ENCODE measurements at places on chromosomes 2 and 18.
A peak's percentile ranks its signal among the peaks of the same experiment; 100 is the strongest.

DNA sequence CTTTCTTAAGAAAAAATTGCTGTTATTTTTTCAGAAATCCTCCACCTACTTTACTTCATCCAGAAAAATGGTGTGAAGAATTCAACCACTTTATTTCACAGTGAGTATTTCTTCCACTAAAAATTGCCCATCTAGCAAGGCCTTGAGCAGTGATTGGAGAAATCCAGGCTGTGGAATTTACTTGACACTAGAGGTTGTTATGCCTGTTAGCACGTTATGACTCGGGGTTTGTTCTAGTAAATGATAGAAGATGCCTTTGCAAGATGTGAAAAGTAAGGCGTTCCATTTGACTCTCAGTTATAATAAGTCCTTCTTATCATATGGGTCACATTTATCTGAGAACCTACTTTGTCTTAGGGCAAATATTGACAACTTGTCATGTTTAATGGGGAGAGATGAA, 157.4 kb downstream of the MYO3B start:
- DNase-seq: no peak

DNA sequence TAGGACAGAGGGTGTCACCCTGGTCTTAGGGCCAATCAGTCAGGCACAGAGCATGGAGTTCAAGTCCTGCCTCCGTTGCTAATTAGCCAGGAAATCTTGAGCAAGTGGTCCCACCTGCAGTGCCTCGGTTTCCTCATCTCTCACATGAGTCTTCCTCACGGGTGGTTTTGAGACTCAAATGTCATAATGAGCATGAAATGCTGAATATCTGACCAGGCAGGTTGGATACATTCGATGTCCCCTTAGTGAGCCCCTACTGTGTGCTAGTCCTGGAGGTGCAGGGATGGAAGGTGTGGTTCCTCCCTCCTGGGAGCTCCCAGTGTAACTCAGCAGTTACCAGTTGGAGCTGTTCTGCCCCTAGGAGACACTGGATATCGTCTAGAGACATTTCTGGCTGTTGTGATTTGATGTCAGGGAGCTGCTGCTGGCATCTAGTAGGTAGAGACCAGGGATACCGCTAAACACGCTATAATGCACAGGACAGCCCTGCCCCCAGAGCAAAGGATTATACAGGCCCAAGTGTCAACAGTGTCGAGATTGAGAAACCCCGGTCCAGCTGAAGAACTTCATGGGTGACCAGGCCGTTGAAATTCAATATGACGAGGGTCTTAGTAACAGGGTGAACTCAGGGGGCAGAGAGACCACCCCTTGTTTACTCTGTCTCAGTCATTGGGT, 118.5 kb upstream of the TWIST2 start:
- DNase-seq: no peak

DNA sequence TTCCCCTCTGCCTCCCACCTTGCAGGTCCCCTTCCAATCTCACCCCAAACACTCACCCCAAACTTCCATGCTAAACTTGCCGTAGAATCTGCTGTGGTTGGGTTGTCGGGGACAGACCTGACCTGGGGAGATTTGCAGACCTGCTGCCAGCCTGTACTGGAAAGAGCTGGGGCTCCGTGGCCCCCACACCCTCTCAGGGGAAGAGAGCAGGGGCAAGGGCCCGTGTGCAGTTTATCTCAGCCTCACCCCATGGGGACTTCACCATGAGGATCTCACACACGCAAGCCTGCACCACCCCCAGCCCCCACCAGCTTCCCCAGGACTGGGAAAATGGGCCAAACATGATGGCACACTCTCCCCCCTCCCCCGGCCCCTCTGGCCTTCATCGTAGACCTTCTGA, 30.7 kb downstream of the KCNIP3 start:
- DNase-seq: no peak

DNA sequence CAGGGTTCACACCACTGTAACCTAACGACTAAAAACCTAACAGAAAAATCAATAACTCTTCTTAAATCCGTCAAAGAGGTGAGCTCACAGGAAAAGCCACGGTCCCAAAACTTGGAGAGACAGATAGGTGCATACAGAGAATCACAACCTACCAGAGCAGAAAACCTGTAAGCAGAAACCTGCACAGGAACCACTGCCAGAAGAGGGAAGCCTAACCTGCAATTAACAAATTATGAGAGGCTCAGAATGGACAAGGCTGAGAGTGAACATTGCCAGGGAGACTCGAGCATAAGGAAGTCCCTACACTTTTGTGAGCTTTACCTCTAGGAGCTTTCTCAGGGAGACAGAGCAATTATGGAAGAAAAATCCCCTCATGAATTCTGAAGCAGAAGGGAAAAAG, 156.2 kb upstream of the NETO1 start:
- no peak for DNase-seq

GRCh38 chr2:27890924-27891672, 569 bp downstream of the BABAM2 start:
- peak; percentile 43 for DNase-seq

GRCh38 chr2:118882693-118883336, 35.4 kb upstream of the EN1 start:
- no peak for DNase-seq

- no peak for DNase-seq
These were observed 1420.3 kb upstream of the PIK3C3 start for GRCh38 chr18:40534723-40535122.

DNA sequence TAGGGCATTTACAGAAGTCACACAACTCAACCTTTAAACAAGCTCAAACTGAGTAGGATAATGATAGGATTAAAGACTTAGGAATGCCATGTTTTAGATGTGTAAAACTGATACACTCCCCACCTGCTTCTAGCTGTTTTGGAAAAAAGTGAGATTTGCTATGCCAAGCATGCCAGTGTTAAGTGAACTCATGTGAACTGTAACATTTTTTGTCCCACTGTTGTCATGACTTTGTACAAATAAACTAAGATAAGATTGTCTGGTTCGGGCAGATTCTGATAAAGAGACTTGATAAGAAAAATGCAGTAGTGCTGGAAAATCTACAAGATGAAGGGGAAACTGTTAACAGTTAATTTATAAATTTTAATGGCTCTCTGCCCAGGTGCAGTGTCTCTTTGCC, 66.5 kb downstream of the GLS start:
- DNase-seq: peak; percentile 89

GRCh38 chr2:189188115-189188805, 8.7 kb upstream of the COL5A2 start:
- no peak for DNase-seq

- no peak for DNase-seq
These were observed 55.7 kb downstream of the LRRFIP1 start for GRCh38 chr2:237682856-237683670.

All from retinal pigment epithelial cell (primary cell).